ENCODE measurements at places on chromosomes 12 and 14.

- no peak for DNase-seq
Measured at GRCh38 chr12:25769082-25769945, 189.2 kb upstream of the RASSF8 start.

DNA sequence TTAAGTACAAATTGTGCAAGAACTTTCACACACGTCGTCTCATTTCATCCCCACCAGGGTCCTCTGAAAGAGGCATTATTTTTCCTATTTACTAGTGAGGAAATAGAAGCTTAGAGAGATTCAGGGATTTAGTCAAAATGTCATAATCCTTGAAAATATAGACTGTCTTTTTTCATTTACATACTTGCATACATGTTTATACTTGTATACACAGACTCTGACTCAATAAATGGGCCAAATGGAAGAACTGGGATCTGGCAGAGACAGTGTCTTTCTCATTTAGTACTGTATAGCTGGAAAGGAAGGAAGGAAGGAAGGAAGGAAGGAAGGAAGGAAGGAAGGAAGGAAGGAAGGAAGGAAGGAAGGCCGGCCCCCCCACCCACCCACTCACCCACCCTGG is 357.7 kb upstream of the SOX5 start:
- no peak for DNase-seq

- no peak for DNase-seq
Measured at GRCh38 chr12:5204831-5205230, 161.2 kb downstream of the KCNA5 start.

GRCh38 chr14:20830831-20831230 is 28.2 kb upstream of the RNASE1 start:
- DNase-seq = no peak

DNA sequence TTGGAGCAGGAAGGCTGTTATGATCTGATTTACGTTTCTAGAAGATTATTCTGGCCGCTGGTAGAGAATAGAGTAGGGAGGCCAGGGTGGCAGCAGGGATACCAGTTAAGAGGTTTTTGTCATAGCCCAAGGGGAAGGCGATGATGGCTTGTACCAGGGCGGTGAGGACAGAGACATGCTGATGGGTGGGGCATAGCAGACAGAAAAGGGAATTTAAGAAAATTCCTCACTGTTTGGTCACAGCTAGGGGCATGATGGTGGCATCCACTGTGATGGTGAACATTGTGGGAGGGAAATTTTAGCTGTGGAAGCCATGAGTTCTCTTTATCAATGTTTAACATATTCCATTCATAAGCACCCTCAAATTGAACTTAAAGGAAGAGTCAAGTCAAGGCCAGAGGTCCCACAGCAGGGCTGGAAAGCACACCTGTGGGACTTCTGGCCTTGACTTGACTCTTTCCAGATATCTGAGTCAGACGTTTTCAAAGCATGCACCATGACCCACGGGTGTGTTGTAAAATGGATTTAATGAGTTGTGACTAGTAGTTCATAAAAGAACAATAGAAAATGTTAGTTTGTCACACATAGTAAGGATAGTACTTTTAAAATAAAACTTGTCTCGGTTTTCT is 134.6 kb downstream of the CHST11 start:
- DNase-seq = no peak

DNA sequence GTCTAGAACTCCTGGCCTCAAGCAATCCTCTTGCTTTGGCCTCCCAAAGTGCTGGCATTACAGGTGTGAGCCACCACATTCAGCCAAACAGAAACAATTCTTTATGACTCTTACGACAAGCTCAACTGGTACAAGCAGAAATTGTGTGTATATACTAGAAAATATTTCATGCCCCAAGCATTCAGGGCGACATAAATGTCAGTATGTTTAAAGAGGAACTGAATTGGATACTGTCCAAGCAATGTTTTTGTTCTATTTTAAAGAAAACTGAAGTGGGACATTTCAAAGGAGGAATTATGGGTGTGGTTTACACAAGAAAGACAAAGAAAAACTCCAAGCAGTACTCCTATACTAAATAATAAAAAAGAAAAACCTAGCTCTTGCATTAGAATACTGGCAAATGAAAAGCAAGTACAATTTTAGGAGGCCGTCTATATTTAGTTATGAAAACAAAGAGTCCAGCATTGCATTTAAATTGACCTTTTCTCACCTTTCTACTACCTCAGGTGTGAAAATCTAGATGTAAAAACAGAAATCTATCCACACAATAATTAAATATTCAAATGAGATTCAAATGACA is 48.9 kb downstream of the PPP1R12A start:
- no peak for DNase-seq

All from stimulated activated CD4-positive, alpha-beta T cell treated with anti-CD3 and anti-CD28 coated beads, Interleukin-2, amount 100 ng/mL, for 24 hours (primary cell).